ENCODE measurements at places on chromosomes 1 and 21. TPM values are rescaled to one million over a fixed set of nuclear protein-coding genes. Genes with fewer than 3 reads are reported as not detected.

DNA sequence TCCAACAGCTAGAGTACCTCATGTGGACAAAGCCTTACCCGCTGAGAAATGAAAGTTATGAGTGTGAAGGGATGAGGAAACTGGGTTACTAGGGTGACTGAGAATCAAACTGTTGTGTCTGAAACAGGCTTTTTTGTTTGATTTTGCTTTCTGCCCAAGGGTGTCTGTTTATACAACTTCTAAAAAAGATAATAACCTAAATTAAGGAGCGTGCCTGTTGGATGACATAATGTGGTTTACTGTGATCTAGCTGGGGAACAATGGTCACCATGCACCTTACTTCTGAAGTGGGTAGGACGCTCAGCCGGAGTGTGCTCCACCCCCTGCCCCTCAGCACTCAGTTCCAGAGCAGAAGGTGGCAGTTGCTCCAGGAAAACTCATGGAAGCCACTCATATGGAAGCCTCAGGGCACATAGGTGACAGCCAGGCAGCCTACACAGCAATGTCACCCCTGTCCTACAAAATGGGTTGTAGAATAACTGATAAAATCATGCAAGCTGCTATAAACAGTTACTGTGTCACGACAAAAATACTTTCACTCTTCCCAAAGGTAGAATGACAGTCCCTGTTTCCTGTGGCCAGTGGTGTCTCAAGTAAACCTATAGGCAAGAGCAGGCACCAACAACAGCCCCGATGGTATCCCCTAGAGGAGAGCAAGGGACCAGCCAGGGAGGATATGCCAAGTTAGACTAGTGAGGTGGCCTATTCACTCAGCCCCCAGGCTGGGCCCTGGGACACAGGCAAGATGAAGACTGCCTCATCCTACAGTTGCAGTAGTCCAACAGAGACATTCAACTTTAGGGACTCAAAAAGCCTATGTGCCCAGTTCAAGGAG lies 29.3 kb downstream of the SIPA1L2 start:
- DNase-seq, result no peak

DNA sequence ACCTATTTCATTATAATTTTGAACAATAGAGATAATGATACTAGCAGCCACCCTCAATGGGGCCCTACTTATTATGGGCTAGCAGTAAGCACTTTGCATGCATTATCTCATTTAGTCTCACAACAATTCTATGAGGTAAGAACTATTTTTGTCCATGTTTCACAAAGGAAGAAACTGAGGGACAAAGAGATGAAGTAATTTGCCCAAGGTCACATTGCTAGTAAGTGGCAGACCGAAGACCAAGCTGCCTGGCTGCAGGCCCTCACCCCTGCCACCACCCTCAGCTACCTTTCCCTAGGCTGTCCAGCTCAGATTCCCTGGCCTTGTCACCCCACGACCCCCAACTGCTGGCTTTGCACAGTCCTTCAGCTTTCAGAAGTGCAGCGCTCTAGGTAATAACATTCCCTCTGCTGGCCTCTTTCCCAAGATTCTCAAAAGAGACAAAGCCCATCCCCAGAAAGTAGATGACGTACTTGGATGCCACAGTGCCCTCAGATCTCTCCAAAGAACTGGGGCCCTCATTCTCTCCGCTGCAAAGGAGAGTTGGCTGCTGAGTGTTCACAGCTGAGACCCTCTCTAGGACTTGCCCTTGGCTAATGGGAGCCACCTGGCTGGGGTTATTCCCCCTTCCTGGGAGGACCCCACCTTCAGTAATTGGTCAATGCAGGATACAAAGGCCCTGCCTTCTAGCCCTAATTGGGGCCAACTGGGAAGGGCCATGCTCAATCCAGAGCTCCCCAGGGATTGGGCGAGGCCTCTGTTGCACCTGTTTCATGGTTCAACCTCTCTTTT lies 39.5 kb downstream of the IRF2BP2 start:
- DNase-seq, result no peak

Gene ZNF593OS
- 0.35 TPM for polyA plus RNA-seq

GRCh38 chr1:60813071-60813470 lies 269.3 kb upstream of the NFIA start:
- DNase-seq, result no peak

GRCh38 chr1:49016030-49016977 lies 239.6 kb upstream of the BEND5 start:
- no peak for DNase-seq

Gene FAM110D
- polyA plus RNA-seq, result 3.5 TPM

Gene TNFSF18
- not detected for polyA plus RNA-seq

GRCh38 chr1:234238060-234238459 lies 135.2 kb upstream of the COA6 start:
- DNase-seq, result no peak

Gene ETNK2
- polyA plus RNA-seq, result 5.4 TPM

DNA sequence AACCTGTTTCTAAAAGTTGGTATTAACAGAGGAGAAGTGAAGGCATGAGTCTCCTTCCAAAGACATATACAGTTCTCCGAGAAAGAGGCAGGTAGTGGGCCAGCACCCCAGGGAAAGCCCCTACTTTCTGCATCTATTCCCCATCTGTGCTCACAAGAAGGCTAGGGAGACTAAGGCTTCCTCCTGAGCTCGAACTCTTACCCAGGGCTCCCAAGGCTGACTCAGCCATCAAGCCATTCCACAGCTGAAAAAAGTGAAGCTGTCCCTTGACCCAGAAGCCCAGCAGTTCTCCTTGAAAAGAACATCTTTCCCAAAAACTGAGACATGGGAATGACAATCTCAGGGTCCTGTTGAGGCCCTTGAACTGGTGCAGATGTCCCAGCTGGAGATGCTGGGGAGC lies 1.9 kb upstream of the PADI3 start:
- DNase-seq, result no peak

- no peak for DNase-seq
Observed at GRCh38 chr1:180031664-180032063, 77.1 kb downstream of the CEP350 start.

Gene SLC35F3
- 1.4 TPM for polyA plus RNA-seq

Gene FAM151A
- 0.21 TPM for polyA plus RNA-seq

Gene TOMM40L
- 3.3 TPM for polyA plus RNA-seq

DNA sequence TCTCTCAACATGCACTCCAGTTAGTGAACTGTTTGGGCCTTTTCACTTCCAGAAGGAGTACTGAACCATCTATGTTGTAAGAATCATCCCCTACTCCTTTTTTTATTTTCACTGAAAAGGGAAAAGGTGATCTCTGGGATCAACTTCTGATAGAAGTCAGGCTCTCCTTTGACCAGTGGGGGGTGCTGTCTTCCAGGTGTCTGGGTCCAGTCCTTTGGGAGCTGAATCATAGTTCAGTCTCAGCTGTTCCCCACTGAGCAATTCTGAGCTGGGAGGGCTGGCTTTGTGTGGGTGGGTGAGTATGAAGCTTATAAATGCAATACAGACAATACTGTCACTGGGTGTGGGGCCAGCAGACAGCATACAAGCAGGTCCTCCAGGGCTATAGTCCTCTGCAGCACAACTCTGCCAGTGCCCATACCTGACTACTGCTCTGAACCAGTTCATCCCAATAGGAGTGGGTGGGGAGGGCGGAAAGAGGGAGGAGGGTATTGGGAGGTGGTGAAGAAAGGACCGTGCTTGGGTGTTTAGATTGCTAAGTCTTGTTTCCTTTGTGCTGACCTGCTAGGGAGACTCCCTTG lies 12.5 kb upstream of the SARS1 start:
- no peak for DNase-seq

Gene ACOT11
- polyA plus RNA-seq, result 2.8 TPM

DNA sequence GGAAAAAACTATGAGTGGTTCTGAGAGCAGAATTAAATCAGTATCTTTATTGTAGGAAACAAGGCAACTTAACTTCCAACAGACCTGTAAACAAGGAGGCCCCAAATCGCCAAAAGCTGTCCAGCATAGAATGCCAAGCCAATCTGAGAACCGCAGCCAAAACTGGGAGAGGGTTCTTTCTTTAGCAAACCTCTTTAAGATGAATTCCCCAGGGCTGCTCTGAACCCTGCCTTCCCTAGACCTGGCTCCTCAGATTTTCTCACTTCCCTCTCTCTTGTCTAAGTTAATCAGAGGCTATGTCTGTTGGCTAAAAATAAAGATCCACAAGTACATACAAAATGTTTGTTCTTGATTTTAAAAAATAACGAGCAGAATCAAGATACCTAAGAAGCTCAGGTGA lies 141.4 kb downstream of the SMYD3 start:
- DNase-seq, result no peak

GRCh38 chr21:44966135-44967081 lies 26.6 kb downstream of the SLX9 start:
- DNase-seq, result no peak
